Foreskin fibroblast (primary cell): ENCODE measurements at places on chromosomes 3 and 15.

DNA sequence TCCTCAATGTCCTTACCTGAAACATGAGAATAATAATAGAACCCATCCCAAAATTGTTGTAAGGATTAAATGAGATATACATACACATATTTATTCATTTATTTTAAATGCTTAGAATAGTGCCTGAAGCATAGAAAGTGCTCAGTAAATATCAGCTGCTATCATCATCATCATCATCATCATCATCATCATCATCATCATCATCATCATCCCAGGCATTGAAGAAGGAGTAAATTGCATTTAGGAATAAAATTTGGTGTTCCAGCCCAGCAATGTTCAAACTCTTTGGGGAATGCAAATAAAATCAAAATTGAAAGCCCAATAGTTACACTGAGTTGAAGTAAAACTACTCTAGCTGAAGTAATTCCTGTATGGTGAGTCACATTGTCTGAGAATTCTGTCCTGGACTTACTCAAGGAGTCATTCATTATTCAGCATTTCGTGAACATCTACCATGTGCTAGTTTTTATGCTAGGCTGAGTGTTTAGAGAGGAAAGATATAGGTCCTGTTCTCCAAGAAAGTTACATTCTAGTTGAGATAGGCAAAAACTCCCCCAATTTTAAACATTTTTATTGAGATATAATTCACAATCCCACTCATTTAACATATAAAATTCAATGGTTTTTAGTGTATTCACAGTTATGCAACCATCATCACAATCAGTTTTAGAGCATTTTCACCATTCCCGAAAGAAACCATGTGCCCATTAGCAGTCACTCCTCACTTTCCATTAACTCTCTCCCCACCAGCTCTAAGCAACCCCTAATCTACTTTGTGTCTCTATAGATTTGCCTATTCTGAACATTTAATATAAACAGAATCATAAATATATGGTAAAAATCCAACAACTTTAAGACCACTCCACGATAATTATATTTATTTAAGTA lies 107.2 kb downstream of the FRMD5 start:
- DNase-seq: peak; percentile 78

DNA sequence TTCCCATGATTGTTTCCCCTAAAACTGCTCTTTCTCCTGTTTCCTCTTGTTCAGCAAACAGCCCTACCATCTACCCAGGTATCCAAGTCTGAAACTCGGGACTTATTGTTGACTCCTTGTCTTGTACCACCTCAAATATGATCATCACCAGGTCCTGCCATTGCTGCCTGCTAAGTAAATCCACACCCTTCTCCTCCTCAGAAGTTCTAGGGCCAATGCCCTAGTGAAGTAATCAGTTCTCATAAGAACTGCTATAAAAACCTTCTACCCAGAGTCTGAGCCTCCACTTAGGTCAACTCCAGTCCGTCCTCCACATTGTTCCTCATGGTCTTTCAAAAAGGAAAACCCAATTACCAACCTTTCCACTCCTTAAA lies 77.0 kb upstream of the IL12A start:
- DNase-seq: no peak

DNA sequence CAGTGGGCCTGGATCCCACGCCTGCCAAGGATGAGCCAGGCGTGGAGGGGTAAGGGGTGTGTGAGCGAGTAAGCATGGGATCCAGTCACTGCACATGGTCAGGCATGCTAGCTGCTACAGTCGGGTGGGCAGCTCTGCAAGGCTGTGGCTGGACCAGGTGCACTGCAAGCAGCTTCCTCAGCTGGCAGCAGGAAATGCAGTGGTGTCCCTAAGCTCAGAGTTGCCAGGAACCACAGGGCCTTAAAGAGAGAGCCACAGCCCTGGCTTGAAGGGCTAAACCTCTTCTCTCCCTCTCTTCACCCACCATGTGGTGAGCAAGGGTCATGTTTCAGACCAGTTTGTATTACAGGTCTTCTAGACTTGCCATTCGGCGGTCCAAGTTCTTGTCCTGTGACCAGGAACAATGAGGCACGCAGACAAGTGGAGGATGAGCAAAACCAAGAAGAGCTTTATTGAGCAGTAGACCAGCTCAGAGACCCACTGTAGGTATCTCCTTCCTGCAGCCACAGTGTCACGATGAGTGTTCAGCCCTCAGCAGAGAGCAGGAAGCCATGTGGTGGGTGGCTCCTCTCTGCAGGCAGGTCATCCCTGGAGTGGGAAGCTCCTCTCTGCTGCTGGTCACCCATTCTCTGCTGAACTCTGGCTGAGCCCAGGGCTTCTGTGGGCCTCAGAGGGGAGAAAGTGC lies 511.9 kb downstream of the PYDC2 start:
- DNase-seq: no peak

- DNase-seq: peak; percentile 5
Measured at GRCh38 chr3:28476194-28476593, 127.6 kb upstream of the AZI2 start.

GRCh38 chr3:64244011-64244942 lies 19.0 kb upstream of the PRICKLE2 start:
- peak; percentile 54 for DNase-seq

- DNase-seq: no peak
Measured at GRCh38 chr15:29475096-29475495, 205.5 kb upstream of the NSMCE3 start.

- no peak for DNase-seq
Measured at GRCh38 chr3:190070622-190071347, 49.9 kb downstream of the P3H2 start.

GRCh38 chr3:122794483-122794778 lies 438 bp upstream of the SLC49A4 start:
- no peak for DNase-seq
